ENCODE measurements at places on chromosomes 7 and 10. TPM values are rescaled to one million over a fixed set of nuclear protein-coding genes. Genes with fewer than 3 reads are reported as not detected.

DNA sequence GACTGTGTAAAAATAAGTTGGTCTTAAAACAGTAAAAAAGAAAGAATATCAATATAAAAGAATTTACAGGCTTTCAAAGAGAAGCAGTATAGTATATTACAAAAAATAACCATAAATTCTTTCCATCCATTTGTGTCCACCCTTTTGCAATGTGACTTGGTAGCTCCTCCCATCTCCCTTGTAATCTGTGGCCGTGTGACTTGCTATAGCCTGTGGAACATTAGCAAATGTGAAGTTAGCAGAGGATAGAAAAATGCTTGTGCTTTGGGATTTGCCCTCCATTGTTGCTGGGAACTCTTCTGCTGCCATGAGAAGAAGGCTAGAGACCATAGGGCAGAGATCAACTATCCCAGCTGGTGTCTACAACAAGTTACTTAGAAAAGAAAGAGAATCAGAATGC is 30.2 kb downstream of the KLHL7 start:
- no peak for DNase-seq

DNA sequence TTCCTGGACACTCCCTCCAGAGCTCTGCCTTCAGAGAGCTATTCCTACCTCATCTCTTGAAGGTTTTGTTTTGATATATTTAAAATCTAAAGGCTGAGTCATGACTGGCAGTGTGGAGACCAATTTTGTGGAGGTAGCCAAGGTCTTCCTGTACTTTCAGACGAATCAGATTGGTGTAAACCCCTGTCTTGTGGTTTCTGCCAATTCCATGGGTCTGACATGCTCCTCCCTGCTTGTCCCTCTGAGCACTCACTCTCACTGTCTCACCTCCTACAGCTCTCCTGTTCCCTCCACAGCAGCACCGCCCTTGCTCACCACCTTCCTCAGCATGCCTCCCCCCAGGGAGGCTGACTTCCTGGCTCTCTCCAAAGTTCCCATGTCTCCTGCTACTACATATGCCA is 179.8 kb downstream of the NPSR1 start:
- no peak for DNase-seq

DNA sequence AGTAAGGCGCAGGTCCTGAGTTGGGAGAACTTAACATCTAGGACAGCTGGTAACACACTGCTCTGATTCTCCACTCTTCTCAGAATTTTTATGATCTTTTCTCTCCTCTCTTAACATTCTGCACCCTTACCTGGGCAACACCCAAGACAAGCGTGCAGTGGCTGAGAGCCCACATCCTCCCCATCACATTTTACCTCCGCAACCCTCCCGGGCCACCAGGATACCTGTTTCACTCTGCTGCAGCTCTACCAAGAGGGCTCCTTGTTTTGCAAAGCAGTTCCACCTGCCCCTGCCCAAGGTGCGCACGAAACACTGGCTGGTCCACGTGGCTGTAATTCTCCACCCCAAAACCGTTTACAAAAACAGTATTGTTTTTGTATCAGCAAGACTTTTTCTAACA is 81.5 kb downstream of the ITIH5 start:
- DNase-seq, result no peak

DNA sequence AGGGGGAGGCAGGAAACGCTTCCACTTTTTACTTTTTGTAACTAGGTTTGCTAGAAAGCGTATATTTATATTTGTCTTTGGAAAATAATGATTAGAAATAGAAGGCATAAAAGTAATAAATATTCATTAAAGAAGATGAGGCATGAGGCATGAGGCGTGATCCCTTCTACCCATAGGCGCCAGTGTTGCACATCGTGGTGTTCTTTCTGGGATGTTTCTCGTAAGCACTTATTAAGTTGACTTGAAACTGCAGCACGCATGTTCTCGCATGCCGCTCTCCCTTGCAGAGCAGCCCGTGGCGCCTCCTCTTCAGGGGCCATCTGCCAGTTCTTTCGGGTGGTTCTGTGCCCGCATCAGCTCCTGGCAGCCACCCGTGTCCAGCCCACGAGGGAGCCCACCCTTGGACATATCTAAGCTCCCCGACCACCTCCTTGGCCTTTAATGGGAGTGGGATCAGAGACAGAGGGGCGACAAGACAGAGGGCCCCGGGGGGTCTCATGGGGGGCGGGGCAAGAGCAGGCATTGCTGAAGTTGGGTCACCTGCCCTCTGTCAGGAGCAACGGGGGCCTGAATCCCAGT is 28.5 kb upstream of the CSGALNACT2 start:
- no peak for DNase-seq

GRCh38 chr10:20811131-20811530 is 86.0 kb downstream of the NEBL start:
- DNase-seq, result no peak

- no peak for DNase-seq
Measured at GRCh38 chr10:124864421-124865193, 63.0 kb downstream of the ABRAXAS2 start.

DNA sequence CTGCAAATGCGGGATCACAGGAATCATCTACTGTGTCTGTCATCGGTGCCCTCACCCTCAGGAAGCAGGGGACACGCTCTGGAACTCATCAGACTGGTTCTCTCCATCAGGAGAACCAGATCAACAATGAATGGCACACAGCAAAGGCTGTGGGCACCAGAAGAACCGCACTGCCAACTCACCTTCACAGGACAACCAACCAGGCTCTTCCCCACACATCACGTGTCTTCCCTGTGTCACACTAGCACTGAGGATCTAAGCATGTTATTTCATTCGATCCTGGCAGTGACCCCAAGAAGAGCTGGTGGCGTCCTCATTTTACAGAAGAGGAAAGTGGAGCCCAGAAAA is 106.1 kb downstream of the TNS3 start:
- no peak for DNase-seq

- no peak for DNase-seq
Measured at GRCh38 chr7:114412548-114412947, 2.1 kb upstream of the FOXP2 start.

The GDF2 gene
- polyA plus RNA-seq, result not detected

The CALML5 gene
- polyA plus RNA-seq, result not detected

The STAG3 gene
- polyA plus RNA-seq, result 2.8 TPM

The AKR1C3 gene
- polyA plus RNA-seq, result 219 TPM
